GM23338 (cell line): ENCODE measurements at places on chromosomes 2 and 18. TPM values are rescaled to one million over a fixed set of nuclear protein-coding genes. Genes with fewer than 3 reads are reported as not detected.

UPP2 gene
- total RNA-seq = not detected in 2 replicates

DTNA gene
- 25.1 and 34.4 TPM in 2 replicates for total RNA-seq

CDK15 gene
- total RNA-seq = not detected in 2 replicates

TFPI gene
- total RNA-seq = 0.58 and 1.8 TPM in 2 replicates

CRYGD gene
- 3.0 and 3.4 TPM in 2 replicates for total RNA-seq

GALNT13 gene
- total RNA-seq = 5.2 and 7.5 TPM in 2 replicates

TYMS gene
- total RNA-seq = 52.9 and 60.5 TPM in 2 replicates

RBFA gene
- 43.3 and 46.5 TPM in 2 replicates for total RNA-seq

CKAP2L gene
- 15.1 and 16.2 TPM in 2 replicates for total RNA-seq

LAMA3 gene
- total RNA-seq = 2.6 and 4.9 TPM in 2 replicates

MALT1 gene
- total RNA-seq = 16.3 and 18.8 TPM in 2 replicates

IL37 gene
- total RNA-seq = not detected in 2 replicates

STK17B gene
- total RNA-seq = 12.8 and 13.7 TPM in 2 replicates

LTBP1 gene
- 34.1 and 49.8 TPM in 2 replicates for total RNA-seq

CCBE1 gene
- total RNA-seq = 2.1 and 3.5 TPM in 2 replicates

SF3B1 gene
- total RNA-seq = 340 and 354 TPM in 2 replicates

STARD6 gene
- total RNA-seq = not detected in 2 replicates

SERPINB5 gene
- total RNA-seq = not detected in 2 replicates

RGPD3 gene
- 0.28 and 0.50 TPM in 2 replicates for total RNA-seq

BCS1L gene
- 16.9 and 23.5 TPM in 2 replicates for total RNA-seq

SRD5A2 gene
- total RNA-seq = 0.03 TPM in 1 of 2 replicates, not detected in the other

SPIRE1 gene
- total RNA-seq = 15.5 and 16.6 TPM in 2 replicates

TEX44 gene
- not detected in 2 replicates for total RNA-seq

UGT1A4 gene
- total RNA-seq = not detected in 2 replicates

RAB6C gene
- total RNA-seq = not detected in 2 replicates

ICA1L gene
- total RNA-seq = 5.6 and 7.2 TPM in 2 replicates

FNDC4 gene
- 13.3 and 13.7 TPM in 2 replicates for total RNA-seq

PRSS56 gene
- 0.31 TPM in 1 of 2 replicates, not detected in the other for total RNA-seq

FEV gene
- not detected in 2 replicates for total RNA-seq

EEF1B2 gene
- 213 and 305 TPM in 2 replicates for total RNA-seq

TDRD15 gene
- 0.07 TPM in 1 of 2 replicates, not detected in the other for total RNA-seq

CDH20 gene
- 0.31 and 1.0 TPM in 2 replicates for total RNA-seq

CLIP4 gene
- 0.14 TPM in 1 of 2 replicates, not detected in the other for total RNA-seq

ARHGAP25 gene
- total RNA-seq = 1.9 and 2.5 TPM in 2 replicates

SEH1L gene
- 72.0 and 95.0 TPM in 2 replicates for total RNA-seq

LINC00305 gene
- total RNA-seq = not detected in 2 replicates
